ENCODE measurements at places on chromosomes 7 and 10.

DNA sequence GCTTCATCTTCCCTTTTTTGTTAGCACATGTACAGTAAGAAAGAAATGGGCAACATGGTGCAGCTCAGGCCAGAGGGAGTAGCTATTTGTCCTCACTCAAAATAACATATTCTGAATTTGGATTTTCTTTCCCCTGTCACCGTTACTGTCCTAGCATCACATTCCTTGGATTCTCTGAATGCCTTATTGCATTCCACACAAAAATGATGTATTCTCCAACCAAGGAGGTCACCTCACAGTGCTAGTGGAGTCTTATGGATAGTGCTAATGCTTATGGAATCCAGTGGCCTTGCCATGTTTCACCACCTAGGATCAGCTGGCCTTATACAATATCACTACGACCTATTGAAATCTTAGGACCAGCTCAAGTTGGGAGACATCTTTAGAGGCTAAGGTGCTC lies 7.2 kb downstream of the PRSS58 start:
- no peak for DNase-seq

- DNase-seq = no peak
Measured at GRCh38 chr7:154767142-154767541, 235.8 kb downstream of the PAXIP1 start.

GRCh38 chr7:55472928-55473725 lies 99.2 kb downstream of the VOPP1 start:
- no peak for DNase-seq

DNA sequence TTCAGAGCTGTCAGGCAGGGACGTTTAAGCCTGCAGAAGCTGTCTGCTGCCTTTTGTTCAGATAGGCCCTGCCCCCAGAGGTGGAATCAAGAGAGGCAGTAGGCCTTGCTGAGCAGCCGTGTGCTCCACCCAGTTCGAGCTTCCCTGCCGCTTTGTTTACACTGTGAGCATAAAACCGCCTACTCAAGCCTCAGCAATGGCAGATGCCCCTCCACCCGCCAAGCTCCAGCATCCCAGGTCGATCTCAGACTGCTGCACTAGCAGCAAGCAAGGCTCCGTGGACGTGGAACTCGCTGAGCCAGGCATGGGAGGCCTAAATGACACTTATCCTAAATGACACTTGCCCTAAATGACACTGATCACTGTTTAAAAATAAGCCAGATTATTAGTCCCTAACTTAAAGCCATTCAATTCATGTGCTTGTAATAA lies 6.8 kb upstream of the ASB15 start:
- no peak for DNase-seq

- no peak for DNase-seq
Measured at GRCh38 chr7:15490291-15490690, 71.5 kb downstream of the AGMO start.

- no peak for DNase-seq
Measured at GRCh38 chr7:37180828-37181549, 267.7 kb downstream of the ELMO1 start.

- DNase-seq = no peak
Measured at GRCh38 chr10:97539523-97540200, 32.9 kb upstream of the ANKRD2 start.

DNA sequence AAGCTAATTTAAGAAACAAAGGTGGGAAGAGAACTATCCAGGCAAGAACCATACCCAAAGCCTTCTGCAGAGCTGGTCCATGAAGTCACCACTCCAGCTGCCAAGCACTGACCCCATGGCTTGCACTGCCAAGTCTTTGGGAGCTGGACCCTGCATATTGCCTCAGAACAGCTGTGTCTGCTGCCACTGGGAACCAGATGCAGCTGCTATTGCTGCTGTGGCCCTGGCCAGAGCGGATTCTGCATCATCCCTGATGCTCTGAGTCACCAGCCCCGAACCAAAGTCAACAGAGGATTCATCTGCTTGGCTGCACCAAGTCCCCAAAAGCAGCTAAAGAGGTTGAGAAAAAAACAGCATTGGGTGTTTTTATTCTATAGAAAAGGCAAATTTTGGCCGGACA lies 39.2 kb upstream of the GSAP start:
- no peak for DNase-seq
